ENCODE measurements at places on chromosomes 5 and 9.

DNA sequence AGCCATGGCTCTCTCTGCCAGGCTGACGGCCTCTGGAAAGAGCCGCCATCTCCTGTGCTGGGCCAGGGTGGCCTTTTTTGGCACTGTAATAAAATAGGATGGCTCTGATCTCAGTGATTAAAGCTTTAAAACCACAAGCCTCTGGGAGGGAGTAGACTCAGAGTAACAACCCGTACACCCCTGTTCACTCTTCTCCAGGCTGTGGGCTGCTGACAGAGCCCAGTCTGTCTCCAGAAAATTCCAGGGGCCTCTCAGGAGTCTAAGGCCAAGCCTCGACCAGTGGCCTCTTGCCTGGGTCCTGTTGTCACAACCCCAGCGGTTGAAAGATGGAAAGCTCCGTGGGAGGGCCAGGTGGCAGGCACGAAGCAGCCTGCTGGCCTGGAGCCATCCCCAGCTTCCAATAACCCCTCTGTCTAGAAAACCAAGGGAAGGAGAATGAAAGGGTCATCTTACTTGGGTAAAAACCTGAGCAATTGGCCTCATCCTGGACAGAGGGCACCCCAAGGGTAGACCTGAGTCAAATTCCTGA lies 286.7 kb upstream of the ZNF462 start:
- no peak for DNase-seq

- DNase-seq: peak; percentile 21
Measured at GRCh38 chr9:127905788-127906191, 6.4 kb upstream of the ST6GALNAC6 start.

DNA sequence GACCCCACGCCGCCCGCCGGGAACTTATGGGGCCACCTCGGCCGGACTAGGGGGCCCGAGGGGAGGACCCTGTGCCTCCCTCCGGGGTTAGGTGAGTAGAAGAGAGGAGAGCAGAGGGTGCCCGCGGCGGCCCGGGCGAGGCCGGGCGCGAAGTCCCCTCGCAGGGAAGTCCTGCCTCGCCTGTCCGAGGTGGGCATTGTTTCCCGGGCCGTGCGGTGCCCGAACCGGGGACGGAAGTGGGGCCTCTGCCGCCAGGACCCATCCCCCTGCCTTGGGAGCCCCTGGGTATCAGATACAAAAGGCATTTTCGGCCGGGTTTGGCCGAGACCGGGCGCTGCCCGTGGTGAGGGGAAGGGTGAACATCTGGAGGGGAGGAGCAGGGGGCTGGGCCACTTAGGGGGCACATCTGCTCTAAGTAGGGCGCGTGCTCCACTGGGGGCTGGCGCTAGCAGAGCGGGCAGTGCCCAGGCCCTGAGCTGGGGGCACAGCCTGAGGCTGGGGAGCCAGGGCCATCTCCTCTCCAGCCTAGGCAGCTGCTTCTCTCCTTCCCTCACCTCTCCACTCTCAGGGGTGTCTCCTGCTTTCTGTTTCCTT lies 48.2 kb downstream of the DAB2IP start:
- DNase-seq: no peak

DNA sequence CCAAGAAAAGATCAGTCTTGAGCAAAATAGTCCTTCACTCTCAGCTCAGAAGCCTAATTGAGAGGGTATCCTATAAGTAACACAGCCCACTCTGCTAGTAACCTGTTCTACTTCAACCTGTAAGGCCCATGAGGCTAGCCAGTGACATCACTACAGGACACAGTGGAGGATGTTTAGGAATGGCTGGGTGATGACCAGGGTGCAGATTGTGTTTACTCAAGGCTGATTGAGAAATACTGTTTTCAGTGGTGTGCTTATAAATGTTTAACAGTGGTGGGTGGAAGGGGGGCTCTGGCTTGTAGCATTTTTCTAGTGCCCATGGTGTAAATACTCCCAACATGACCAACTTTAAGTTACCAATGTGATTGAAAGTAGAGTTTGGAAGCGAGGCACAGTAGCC lies 159.8 kb upstream of the CCDC152 start:
- no peak for DNase-seq

DNA sequence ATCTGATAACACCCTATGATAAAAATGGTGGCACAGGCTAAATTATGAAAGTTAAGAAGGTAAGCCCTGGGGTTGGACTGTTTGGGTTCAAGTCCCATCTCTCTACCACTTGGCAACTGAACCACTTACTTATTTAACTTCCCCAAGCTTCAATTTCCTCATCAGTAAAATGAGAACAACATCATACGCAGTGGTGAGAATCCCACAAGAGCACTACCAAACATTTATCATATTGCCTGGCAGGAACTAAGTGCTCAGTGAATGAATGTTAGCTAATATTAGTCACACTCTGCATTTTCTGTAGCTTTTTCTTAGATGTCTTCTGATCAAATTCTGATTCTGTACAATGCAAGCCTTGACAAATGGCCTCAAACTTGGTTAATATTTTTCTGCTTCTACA lies 306.7 kb downstream of the EBF1 start:
- no peak for DNase-seq

GRCh38 chr5:111649516-111649915 lies 107.5 kb downstream of the NREP start:
- DNase-seq: no peak

DNA sequence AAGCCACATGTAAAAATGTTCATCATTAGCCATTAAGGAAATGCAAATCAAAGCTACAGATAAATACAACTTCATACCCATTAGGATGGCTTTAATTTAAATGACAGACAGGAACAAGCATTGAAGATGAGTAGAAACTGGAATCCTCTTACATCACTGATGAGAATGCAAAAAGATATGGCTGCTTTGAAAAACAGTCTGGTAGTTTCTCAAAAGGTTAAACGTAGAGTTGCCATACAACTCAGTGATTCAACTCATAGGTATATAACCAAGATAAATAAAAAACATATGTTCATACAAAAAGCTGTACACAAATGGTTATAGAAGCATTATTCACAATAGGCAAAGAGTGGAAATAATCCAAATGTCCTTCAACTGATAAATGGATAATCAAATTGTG lies 228.8 kb upstream of the ZNF462 start:
- no peak for DNase-seq

GRCh38 chr5:35129921-35130485 lies 82.3 kb upstream of the AGXT2 start:
- DNase-seq: no peak

GRCh38 chr9:13805546-13805945 lies 508.4 kb downstream of the NFIB start:
- DNase-seq: no peak

DNA sequence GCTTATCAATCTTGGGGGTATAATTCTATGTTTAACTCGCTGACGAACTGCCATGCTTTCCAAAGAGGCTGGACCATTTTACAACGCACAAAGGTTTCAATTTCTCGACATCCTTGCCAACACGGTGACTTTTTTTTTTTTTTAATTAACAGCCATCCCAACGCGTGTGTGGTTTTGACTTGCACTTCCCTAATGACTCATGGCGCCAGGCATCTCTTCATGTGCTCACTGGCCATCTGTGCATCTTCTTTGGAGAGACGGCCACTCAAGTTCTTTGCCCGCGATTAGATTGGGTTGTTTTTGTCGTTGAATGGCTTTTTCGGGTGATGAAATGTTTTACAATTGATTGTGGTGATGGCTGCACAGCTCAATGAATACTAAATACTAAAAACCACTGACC lies 12.5 kb upstream of the CARD9 start:
- no peak for DNase-seq

- DNase-seq: no peak
Measured at GRCh38 chr5:83562791-83563557, 91.4 kb downstream of the VCAN start.

DNA sequence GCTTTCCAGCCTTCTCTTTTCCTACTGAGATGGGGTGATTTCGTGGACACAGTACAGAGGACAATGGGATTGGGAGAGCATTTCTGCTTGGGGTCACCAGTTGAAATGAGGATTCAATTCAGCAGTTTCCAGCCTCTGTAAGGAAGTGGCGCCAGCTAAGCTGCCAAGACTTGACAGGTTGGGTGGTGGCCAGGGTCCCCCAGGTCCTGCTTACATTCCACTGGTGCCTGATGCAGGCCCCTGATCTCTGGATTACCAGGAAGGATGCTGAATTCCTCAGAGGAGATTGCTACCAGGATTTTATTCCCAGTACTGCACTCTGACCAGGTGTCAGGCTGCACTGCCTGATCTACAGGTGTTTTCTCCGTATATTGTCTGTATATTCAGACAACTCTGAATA lies 119.7 kb downstream of the PSD2 start:
- DNase-seq: no peak

DNA sequence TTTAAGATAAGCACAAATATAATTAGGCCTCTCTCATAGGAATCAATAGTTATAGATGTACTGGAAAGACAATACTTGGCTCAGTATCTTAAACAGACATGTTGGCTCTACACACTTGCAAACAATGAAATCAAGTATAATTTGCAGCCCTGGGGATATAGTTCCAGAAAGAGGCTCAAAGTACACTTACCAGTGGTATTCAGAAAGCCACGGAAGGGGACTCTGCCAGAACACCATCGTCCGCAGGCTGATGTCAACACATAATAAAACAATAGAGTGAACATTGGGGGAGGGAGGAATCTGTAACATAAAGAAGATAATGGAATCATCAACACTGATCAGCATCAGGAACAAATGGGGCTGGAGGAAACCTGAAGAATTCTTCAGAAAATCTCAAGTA lies 31.2 kb upstream of the EBF1 start:
- DNase-seq: no peak

- DNase-seq: peak; percentile 8
Measured at GRCh38 chr5:37836592-37837413, 3.0 kb downstream of the GDNF start.

GRCh38 chr5:138504799-138505198 lies 38.2 kb downstream of the ETF1 start:
- peak; percentile 8 for DNase-seq

GRCh38 chr9:87725900-87726709 lies at the start of gene CTSL:
Gene CTSL, plus strand, starts transcription at chr9:87726119. Its CDS starts 1,485 bp downstream, at chr9:87727604.
- peak; percentile 92 for DNase-seq

- no peak for DNase-seq
Measured at GRCh38 chr9:106689089-106689488, 173.9 kb upstream of the ZNF462 start.

DNA sequence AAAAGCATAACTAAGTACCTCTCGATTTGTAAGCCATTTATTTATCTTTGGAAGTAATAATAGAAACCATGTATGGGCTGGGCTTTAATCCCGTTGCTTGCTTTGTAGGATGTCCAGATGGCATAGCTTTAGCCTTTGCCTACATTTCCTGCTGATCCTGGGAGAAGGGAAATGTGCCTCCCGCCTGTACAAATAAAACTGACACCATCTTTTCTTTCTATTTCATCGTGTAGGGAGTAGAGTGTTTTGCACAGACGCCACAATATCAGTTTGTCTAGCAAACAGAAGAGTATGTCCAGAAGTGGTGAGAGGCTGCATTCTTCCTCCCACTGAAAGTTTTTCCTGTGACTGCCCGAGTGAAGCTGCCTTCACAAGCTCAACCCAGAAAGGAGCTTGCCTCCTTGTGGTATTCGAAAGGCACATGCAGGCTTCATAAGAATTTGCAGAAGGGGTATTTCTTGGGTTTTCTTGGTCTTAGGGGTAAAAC lies 24.7 kb upstream of the TJP2 start:
- DNase-seq: no peak

- no peak for DNase-seq
Measured at GRCh38 chr5:60546207-60546606, 153.8 kb downstream of the DEPDC1B start.

- DNase-seq: no peak
Measured at GRCh38 chr9:94821098-94821887, 94.8 kb downstream of the AOPEP start.

GRCh38 chr5:152634586-152634985 lies 229.5 kb upstream of the NMUR2 start:
- peak; percentile 5 for DNase-seq

DNA sequence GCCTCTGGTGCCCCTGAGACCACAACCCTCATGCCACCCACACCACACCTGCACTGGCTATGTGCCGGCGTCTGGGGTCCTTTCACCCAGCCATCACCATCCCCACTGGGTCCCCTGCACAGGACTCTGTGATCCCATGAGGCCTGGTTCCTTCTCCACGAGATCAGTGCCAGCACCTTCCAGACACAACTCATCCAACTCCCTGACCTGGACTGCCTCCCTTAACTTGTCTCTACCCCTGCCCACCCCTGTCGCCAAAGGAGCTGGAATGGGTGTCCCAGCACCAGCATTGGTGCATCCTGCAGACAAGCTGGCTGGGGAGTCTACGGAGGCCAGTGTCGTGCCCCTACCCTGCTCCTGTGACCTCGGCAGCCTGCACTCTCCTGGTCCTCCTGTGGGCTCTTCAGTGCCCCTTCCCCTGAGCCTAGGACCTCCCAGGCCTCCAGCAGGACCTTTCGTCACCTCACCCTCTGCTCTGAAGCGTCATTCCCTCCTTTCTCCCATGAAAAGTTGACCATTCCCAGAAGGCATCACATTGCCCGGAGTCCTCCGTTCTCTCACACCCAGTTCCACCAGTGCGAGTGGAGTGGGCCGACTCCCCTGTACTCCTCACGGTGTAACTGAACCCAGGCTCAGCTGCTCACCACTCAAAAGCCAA lies 87.7 kb downstream of the NSUN2 start:
- no peak for DNase-seq

- DNase-seq: no peak
Measured at GRCh38 chr5:56607074-56607473, 208.3 kb upstream of the MAP3K1 start.

DNA sequence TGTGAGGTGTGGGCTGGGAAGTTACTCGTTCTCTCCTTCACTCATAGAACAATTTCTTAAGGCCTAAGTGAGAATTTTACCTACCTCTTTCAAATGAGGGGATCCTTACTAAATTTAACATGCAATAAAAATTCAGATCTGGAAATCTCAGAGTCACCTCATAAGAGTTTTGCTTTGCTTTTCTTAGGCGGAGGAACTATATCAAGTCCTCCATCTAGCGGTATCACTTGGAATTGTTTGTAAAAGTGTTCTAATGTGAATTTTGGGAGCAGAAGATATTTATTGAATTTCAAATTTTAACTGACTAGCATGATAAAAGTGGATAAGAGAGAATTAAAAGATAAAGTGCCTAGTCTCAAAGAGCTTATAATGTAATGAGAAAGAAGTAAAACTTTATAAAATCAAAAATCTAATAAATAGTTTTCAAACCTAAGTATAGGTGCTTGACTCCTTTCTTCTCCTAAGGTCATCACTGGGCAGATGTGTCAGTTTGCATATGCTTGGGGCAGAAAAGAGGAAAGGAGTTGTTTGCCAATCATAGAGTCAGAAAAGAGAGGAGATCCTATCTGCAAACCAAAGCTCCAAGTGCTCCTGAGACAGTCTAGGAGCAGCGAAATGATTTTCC lies 145.7 kb upstream of the DAB2 start:
- no peak for DNase-seq

GRCh38 chr5:150301170-150301505 lies 1.6 kb downstream of the ARSI start:
- DNase-seq: no peak

GRCh38 chr5:142447887-142448286 lies 123.1 kb upstream of the SPRY4 start:
- no peak for DNase-seq

DNA sequence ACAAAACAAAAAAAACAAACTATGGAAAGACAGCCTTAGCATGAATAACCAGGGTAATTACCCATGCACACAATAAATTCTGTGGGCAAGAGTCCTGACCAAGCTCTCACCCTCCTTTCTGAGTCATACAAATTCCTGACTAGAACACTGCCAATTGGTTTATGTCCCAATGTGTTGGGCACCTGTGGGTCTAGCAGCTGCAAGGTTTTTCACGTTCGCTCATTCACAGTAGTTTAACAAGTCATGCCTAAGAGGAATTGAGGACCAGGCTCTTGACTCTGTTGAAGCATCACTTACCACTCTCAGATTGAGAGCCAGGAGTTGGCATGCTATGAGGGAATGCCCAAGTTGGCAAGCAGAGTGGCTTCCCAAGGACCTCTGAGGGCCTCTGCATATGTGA lies 205.5 kb upstream of the SLC24A2 start:
- no peak for DNase-seq

All from hypothalamus (tissue), 51 donors.